ENCODE measurements at places on chromosomes 3 and 15.

DNA sequence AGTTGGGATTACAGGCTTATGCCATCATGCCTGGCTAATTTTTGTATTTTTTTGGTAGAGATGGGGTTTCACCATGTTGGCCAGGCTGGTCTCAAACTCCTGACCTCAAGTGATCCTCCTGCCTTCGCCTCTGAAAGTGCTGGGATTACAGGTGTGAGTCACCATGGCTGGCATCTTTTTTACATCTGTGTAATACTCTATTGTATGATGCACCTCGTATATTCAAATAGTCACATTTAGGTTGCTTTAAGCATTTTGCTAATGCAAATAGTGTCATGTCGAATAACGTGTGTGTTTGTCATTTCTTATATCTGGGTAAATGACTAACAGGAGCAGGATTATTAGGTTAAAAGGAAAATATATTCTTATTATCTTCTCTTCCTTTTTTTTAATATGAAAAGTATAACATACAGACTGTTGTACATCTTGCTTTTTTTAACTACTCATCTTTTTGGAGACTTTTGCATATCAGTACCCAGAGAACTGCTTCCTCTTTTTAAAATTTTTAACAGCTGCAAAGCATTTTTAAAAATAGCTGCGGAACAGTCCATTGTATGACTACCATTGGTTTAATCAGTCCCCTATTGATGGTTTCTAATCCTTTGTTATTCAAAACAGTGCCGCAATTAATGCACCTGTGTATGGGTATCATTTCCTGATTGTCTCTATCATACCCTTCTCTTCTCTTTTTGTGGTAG, 13.4 kb downstream of the SCAMP5 start:
- no peak for DNase-seq

DNA sequence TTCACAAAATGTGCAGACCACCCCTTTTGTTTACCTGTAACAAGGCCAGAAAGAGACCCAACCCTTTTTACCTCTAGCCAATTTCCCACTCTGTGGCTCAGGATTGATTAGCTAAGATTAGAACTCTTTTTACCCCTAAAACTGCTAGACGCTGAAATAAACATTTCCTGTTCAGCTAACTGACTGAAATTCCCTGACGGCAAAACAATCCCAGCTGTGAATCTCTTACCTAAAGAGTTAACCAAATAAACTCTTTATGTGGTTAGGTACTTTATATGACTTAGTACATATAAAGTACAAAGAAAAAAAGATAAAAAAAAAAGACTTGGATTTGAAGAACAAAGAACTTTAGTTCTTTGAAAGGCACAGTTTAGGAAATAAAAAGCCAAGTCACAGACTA, 988.7 kb downstream of the FHIT start:
- DNase-seq, result no peak

DNA sequence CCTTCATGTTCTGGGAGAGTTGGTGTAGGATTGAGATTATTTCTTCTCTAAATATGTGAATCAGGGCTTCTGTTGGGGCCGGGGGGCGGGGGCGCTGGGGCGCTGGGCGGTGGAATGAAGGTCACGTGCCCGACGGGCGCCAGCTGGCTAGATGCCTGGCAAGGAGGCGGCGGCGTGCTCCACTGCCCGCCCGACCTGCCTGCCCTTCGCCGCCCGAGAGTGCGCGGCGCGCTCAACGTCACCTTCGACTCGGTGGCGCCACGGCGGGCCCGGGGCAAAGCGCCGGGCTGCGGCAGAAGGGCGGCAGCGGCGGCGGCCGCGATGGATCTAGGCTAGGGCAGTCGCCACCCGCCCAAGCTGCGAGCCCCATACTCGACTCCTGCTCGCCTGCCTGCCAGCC, 47.0 kb upstream of the LHFPL4 start:
- no peak for DNase-seq

DNA sequence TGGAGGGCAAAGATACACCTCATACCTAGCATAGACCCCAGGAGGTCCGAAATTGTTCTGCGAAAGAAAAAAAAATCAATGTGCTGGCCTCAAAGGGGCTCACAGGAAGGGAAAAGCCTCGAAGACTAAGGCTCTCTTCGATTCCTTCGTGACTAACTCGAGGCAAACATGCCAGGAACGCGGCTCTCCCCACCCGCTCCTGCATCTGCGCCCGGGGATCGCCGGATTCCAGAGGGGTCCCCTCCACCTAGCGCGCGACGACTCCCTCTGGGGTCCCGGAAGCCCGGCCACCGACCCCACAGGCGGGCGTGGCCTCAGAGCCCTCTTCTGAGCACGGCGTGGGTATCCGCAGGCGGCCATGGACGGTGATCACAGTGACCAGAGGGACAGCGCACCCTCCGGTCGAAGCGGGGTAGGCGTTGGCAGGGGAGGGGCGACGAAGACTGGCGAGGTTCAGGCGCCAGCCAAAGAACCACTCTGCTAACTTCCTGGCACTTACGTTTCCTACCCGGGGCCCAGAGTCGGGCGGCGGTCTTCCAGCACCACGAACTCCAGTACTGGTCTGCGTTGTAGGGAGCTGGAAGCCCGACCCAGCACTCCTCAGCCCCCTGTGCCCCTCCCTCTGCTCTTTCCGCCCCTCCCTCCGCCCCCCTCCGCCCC, 515 bp upstream of the EIF3J start:
- DNase-seq, result peak; percentile 58

- no peak for DNase-seq
These were observed 52.7 kb downstream of the CLDN18 start for GRCh38 chr3:138062626-138063025.

- no peak for DNase-seq
These were observed 51.9 kb upstream of the TBL1XR1 start for GRCh38 chr3:177249203-177249602.

DNA sequence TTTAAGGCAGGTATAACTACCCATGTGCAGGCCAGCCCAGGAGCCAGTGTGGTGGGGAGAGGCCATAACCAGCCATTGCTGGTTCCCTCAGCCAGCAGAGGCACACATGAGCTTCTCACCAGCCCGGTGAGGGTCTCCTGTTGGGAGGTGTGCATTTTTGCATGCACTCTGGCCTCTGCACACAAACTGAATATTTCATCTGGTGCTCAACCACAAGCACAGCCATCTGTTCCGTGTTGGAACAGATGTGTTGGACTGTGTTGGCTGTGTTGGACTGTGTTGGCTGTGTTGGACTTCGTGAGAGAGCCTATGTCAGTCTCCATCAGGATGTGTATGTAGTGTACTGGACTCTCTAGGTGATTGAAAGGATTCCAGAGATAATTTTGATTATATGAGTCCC, 67.2 kb downstream of the RPL39L start:
- DNase-seq, result no peak

GRCh38 chr3:128503164-128503651, 10.2 kb upstream of the GATA2 start:
- no peak for DNase-seq
